Dermis microvascular lymphatic vessel endothelial cell (primary cell): ENCODE measurements at places on chromosomes 3 and 15. TPM values are rescaled to one million over a fixed set of nuclear protein-coding genes. Genes with fewer than 3 reads are reported as not detected.

GNAT1 gene
- total RNA-seq = under 0.01 TPM in 1 of 2 replicates, not detected in the other

GOLGA8K gene
- total RNA-seq = 0.13 and 0.39 TPM in 2 replicates

LSAMP gene
- not detected in 2 replicates for total RNA-seq

BSN gene
- total RNA-seq = under 0.01 TPM in 2 replicates

ESYT3 gene
- under 0.01 TPM in 1 of 2 replicates, not detected in the other for total RNA-seq

CPNE9 gene
- total RNA-seq = not detected in 2 replicates

SMCO1 gene
- not detected in 2 replicates for total RNA-seq

TGM4 gene
- total RNA-seq = 0.13 TPM in 2 replicates

ROBO2 gene
- under 0.01 TPM in 1 of 2 replicates, not detected in the other for total RNA-seq

SLC38A3 gene
- under 0.01 TPM in 2 replicates for total RNA-seq

XYLB gene
- total RNA-seq = 1.4 and 1.7 TPM in 2 replicates

CCDC12 gene
- 20.1 and 25.2 TPM in 2 replicates for total RNA-seq

RBP2 gene
- total RNA-seq = not detected in 2 replicates

IGDCC3 gene
- 0.13 TPM in 1 of 2 replicates, not detected in the other for total RNA-seq

WDR93 gene
- total RNA-seq = under 0.01 TPM in 1 of 2 replicates, not detected in the other

FAM174B gene
- total RNA-seq = 62.6 and 87.6 TPM in 2 replicates

CLDN16 gene
- not detected in 2 replicates for total RNA-seq

ADCY5 gene
- under 0.01 and 0.25 TPM in 2 replicates for total RNA-seq

CDHR4 gene
- not detected in 2 replicates for total RNA-seq

CKMT1A gene
- not detected in 2 replicates for total RNA-seq

GOLGA8S gene
- total RNA-seq = 0.13 TPM in 1 of 2 replicates, not detected in the other

C3orf18 gene
- 1.5 and 1.9 TPM in 2 replicates for total RNA-seq

RHOV gene
- total RNA-seq = under 0.01 TPM in 1 of 2 replicates, not detected in the other
